Pancreas (tissue), 10 donors: ENCODE measurements at places on chromosomes 16 and 17.

GRCh38 chr17:50360486-50361115 lies 12.4 kb downstream of the MRPL27 start:
- DNase-seq = no peak

GRCh38 chr17:40333781-40334448 lies 24.9 kb downstream of the RARA start:
- no peak for DNase-seq

DNA sequence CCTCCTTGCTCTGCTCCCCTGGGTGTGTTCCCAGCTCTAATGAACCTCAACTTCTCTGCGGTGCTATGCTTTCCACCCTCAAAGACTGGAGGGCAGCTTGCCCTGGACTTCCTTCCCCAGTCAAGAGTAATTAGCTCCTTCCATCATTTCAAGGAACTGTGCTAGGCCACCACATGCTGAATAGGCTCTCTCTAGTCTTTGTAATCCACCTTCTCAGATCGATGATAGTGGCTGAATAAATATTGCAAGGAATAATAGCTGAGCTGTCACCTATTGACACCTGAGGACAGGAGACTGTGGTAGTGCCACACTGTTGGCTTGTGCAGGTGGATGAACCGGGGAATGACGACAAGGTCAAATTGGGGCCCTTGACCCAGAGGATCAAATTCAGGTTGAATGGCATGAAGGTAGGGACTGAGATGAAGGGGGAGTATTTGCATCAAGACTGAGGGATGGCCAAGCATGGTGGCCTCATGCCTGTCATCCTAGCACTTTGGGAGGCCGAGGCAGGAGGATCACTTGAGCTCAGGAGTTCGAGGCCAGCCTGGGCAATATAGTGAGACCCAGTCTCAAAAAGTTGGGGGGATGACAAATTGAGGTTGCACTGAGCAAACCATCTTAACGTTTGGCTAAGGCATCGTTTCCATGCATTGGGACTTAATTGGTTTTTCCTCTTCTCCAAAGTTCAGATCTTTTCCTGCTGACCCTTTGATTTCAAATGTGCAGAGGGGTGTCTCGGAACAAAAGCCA lies 18.8 kb upstream of the SLC5A11 start:
- no peak for DNase-seq

DNA sequence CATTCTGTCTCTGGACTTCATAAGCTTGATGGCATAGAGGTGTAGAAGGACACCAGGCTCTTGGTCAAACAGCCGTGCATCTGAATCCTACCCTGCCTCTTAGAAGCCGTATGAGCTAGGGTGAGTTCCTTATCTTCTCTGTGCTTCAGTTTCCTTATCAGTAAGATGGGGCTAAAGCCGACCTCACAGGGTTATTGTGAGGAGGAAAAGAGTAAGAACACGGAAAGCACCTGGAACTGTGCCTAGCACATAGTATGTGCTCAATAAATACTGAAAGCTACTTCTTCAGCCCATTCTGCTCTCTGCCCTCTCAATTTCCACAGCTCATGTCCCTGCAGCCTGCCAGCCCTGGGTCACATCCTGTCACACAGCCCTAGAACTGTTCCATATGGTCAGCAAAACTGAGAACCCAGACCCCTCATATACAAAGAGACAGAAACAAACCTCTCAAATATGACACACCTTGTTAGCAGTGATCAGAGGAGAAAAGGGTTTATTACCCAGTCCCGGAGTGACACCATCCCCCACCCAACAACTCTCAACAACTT lies 17.0 kb upstream of the UBTF start:
- no peak for DNase-seq

DNA sequence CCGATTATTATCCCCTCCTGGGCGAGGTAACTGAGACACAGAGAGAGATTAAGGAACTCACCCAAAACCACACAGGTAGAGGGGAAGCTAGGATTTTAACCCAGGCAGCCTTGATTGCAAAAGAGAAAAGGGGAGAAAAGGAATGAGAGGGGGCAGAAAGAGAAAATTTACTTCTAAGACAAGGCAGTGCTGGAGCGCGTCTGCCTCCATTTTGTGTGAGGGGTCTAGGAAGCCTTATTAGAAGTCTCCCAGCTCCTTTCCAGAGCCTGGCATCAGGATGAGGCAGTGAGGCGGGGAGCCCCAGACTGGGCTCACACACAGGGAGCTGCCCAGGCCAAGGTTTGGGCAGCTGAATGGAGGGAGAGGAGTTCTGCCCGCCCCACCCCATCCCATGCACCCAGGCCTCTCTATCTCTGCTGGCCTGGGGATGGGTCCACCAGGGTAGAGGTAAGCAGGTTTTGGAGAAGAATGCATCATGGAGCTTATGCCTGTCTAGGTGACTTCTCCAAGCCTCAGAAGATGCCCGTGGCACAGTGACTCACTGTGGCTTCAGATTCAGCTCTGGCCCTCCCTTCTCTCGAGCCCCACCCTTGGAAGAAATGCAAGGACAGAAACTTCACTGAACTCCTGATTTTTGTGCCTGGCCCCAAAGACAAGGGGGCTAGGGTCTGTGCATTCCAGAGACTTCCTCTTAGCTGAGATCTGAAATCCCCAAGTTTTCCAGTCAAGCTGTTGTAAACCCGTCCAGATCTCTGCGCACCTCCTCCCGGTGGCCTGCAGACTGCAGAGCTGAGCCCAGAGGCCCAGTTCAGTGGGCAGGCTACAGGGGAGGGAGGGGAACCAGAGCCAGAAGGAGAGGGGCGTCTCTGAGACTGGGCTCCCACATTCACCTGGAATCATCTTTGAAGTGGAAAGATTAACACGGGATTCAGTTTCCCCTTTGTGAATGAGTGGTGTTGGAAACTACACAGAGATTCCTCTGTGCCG lies 95.1 kb upstream of the CDH5 start:
- DNase-seq = no peak

DNA sequence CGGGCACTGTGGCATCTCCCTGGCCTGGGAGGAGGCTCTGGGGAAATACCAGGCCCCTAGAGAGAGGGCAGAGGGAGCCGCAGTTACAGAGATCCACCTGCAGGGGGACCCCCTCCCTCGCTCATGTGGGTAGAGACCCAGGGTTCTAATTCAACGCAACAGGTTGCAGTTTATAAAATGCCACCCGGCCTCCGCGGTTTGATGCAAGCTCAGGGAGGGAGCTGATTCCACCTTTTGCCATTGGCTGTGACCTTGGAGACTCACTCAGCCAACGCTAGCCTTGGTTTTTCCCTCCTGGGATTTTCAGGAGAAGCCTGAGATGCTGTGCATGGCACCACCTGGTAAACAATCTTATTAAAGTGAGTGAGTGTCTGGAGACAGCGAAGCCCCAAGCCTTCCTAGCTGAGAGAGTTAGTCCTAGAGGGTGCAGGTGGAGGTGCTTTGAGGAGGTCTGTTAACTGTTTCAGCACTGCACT lies 12.1 kb downstream of the TTLL6 start:
- peak; percentile 25 for DNase-seq

DNA sequence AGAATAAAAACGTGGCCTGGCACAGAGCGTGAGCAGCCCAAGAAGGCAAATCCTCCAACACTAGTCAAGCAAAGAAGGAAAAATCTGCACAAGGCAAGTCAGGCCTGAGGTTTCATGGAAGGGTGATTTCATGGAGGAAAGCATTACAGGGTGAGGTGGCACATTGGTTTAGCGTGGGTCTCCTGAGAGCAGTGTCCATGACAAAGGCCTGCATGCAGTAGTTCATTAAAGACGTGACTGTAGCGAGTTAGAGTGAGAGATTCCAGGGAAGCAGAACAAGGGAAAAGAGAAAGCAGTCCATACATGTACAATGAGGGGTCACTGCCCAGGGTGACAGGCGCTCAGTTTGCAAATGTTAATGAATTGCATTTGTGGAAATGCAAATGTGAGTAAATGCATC lies 285.0 kb upstream of the ERCC4 start:
- DNase-seq = no peak

DNA sequence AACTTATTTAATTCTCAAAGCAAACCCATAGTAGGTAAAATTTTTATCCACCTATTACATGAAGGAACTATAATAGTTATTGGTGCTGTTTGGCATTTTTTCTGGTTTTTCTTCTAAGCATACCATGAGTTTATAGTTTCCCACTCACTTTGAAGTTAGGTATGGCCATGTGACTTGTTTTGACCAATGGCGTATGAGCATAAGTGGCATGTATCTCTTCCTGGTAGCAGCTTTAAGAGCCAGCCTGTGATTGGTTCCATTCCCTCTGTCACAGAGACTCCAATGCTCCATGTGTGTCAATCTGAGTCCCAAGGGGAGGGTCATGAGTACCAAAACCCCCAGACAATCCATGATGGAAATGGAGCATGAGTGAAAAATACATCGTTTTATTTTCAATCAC lies 282.9 kb upstream of the N4BP1 start:
- DNase-seq = no peak

DNA sequence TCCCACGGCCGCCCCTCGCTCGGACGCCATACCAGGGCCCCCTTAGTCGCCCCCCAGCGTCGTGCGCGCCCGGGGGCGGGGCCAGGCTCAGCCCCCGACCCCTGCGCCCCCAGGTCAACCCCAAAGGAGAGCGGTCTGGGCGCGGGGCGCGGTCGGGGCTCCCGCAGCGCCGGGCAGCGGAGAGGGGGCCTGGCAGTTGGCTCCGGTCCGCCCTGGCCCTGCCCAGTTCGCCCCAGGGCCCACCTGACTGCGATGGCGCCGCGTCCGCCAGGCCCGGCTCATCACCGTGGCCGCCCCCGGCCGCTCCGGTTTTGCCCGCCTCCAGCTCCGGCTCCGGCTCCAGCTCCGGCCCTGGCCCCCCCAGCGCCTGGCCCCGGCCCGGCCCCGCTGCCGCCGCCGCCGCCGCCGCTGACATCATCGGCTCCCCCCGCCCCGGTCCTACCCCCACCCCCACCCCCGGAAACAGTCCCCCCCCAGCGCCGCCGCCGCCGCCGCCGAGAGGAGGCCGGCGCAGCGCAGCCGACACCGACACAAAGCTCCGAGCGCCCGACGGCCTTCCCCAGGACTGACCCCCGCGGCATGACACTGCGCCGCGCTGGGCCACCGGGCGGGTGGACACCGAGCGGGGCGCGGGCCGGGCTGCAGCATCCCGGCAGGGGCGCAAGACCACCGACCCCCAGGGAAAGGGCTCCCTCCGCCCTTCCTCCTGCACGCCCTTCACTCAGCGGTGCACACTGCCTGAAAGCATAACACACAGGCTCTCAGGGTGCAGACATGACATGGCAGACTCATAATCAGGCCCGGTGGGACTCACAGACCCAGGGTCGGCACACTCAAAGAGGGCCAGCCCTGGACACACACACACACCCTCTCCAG lies at the start of gene ZBTB4:
Gene ZBTB4 (minus strand): TSS at position 419 of the 876 bp plus-strand sequence. CDS start 12,830 bp downstream, outside the sequence.
- DNase-seq = peak; percentile 86

- DNase-seq = no peak
Observed at GRCh38 chr17:55720919-55721836, 1.5 kb downstream of the TMEM100 start.

GRCh38 chr16:69693916-69694315 lies 32.4 kb downstream of the NQO1 start:
- no peak for DNase-seq

DNA sequence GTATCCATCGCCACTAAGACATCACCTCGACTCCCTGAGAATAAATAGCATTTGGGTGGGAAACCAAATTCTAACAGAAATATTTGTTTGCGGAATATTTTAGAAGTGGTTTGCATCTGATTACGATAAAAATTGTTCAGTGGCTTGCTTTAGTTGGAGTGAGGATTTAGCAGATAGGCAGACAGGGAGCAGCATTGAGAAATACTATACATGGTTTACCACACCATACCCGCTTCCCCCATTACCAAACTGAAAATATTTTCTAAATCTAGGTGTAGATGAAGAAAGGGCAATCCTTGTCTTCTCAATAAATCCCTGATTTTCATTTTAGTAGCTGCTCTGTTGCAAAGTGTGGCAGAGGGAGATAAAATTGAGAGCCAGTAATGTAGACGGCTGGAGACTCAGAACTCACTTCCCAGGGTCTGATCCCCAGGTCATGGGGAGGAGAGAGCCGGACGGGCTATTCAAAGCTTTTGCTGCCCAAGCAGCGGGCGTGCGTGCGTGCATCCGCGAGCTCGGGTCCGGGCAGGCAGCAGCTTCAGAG lies 808 bp upstream of the BAHCC1 start:
- no peak for DNase-seq

DNA sequence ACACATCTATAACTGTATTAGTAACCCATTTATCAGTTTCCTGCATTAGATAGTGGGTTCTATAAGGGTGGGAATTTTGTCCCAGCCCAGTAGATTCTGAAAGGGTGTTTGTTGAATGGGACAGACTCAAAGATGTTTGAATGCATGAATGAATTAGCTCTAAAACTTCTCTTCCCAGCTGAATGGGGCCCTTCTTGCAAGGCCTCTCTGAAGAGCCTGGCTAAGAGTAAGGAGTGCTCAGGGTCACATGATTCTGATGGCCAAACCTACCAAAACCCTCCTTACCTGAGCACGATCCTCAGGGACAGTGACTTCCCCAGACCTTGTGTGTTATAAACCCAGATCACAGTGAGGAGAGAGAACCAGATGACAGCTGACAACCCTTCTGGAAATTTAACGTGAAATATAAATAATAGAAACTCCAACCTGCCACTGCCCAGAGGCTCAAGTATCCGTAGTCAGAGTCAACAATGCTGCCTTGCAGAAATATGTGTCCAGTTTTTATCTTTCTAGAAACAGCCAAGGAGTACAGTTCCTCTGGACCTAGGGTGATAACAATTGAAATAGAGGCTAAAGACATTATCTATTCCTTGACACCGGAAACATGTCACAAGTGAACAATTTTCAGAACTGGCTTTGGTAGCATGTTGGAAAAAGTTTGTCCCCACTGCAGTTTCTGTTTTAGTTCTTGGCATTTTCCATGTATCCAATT lies 268.9 kb upstream of the MAF start:
- no peak for DNase-seq

- DNase-seq = peak; percentile 45
Observed at GRCh38 chr16:67842509-67843342, 606 bp downstream of the THAP11 start.

DNA sequence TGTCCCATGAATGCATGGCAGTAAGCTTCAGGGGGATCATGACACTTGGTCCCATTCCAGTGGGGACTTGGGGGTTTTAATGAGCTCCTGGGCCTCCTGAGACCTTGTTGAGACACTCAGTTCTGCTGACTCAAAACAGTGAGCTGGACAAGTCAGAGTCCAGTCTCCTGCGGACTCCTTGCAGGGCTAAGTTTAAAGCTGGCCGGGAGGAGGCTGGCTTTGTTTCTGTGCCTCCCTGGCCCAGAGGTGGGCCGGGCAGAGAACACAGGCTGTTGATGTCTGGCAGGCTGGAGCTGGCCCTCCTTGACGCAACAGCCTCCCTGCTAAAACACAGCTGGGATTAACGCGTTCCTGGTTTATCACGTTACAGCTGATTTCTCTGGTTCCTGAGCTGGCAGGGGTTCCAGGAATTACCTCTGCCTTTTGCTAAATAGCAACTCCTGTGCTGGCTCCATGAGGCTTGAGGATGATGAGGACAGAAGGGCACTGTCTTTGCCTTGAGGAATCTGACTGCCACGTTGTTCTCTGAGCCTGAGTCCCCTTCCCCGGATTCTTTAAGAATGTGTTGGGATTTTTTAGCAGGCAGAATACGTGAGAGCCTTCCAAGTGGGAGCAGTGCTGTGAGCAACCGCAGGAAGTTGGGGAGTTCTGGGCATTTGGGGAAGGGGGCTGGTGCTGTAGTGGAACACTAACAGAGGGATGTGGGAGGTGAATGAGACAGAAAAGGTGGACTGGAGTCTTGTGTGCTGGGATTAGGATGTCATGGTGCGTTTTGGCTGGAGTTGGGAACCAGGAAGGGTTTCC lies 2.0 kb downstream of the GPT2 start:
- DNase-seq = peak; percentile 84

- no peak for DNase-seq
Observed at GRCh38 chr16:9311303-9311954, 220.0 kb downstream of the HAPSTR1 start.
